Spleen (tissue), 13 donors: ENCODE measurements at places on chromosomes 5 and 9.

DNA sequence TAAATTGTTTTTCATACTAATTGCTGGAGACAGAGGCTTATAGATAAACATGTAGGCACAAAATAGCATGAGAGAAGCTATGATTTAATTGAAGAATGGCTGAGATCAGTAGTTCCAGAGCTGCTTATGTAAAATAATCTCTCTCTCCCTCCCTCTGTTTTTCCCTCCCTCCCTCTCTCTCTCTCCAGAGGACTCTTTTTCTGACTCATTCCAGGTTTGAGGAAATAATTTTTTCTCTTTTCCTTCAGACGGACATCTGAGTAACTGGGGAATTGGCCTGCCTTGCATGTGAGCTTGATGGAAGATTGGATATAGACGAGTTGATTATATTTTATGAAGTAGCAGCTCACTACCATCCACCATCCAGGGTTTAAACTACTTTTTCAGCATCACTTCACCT is 35.5 kb downstream of the KCTD16 start:
- DNase-seq, result no peak

GRCh38 chr5:76679231-76679630 is 36.7 kb upstream of the F2R start:
- no peak for DNase-seq

DNA sequence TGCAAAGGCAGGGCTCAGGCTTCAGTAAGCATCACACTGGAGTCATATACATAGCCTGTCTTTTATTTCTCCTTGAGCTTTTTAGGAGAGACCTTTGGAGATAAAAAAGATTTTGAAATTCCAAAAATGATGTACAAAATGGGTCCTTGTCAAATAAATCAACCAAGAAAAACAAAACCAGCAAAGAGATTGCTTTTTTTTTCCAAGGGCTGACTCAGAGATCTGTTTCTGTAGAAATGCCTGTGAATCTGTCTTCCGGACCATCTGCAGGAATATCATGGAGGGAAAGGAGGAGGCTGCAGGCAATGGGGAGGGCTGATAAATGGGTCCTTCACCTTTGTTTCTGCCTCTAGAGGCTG is 77.4 kb downstream of the SLIT3 start:
- no peak for DNase-seq

DNA sequence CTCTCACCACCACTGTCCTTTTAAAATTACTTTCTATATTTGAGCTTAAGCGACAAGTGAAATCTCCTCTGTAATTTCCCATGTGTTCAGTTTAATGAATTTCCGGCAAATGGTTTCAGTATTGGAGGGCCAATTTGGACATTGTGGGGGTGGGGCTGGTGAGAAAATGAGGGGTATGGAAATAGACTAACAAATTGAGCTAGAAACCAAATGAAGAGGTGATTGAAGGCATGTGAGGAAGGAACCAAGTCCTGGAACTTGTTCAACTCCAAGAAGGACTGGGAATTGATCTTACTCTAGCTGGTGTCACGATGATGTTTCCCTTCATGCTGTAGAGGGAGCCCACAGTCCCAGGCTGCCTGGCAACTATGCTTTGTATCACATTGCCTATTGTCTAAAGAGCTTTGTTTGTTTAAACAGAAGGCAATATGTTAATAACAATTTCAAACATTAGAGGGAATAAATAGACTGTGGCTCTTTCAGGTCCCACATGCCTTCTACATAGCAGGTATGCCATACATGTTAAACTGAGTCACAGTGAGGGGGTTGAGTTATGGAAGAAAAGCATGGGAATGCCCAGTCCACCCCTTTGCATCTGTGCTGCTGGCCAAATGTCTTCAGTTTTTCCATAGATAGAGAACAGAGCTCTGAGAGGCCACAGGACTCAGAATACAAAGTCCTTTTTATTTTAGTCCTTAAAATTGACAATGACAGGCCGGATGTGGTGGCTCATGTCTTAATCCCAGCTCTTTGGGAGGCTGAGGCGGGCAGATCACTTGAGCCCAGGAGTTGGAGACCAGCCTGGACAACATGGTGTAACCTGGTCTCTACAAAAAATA is 25.0 kb upstream of the MATR3 start:
- DNase-seq, result no peak

DNA sequence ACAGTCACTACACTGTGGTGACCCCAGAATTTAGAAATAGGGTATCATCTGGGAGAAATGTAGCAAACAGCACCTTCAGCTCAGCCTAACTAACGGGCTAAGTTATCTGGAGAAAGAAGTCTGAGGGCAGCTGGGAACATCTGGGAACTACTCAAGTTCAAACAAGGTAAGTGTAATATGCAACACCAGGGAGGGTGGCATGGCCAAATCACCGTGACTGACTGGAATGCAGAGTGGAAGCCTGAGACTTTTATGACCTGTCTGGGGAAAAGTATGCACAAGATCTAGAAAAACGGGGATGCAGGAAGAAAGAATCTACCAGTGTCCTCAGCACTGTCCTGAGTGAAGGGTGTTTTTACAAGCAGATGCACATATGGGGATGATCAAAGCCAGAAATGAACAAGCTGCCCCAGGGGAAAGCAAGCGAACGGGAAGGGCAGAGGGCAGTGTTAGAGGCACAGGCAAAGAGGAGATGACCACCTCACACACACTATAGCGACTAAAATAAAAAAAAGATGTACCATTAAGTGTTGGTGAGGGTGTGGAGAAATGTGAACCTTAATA is 59.9 kb downstream of the SERINC5 start:
- no peak for DNase-seq

GRCh38 chr5:88883059-88883835 is at the start of gene MEF2C:
Gene MEF2C, minus strand, starts transcription at chr5:88883184. Its CDS starts 59,396 bp downstream, at chr5:88823788.
- peak; percentile 91 for DNase-seq

DNA sequence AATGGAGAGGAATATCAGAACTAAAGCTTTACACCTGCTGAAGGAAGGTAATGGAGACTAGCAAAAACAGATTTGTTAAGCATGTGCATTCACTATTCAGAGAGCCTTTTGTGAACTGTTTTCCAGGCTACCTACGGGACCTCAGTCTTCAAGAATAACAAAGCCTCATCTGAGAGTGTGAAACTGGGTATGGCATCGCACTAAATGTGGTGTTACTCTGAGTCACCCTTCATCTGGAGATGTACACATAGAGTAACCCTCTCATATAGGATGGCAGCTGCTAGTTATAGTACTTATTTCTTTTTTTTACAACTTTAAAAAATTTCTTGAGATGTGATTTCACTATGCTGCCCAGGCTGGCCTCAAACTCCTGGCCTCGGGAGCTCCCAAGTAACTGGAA is 306.8 kb downstream of the ZNF608 start:
- DNase-seq, result no peak

- no peak for DNase-seq
Observed at GRCh38 chr9:5786370-5787127, 46.4 kb downstream of the ERMP1 start.

- no peak for DNase-seq
Observed at GRCh38 chr5:112669328-112669963, 68.2 kb upstream of the APC start.

DNA sequence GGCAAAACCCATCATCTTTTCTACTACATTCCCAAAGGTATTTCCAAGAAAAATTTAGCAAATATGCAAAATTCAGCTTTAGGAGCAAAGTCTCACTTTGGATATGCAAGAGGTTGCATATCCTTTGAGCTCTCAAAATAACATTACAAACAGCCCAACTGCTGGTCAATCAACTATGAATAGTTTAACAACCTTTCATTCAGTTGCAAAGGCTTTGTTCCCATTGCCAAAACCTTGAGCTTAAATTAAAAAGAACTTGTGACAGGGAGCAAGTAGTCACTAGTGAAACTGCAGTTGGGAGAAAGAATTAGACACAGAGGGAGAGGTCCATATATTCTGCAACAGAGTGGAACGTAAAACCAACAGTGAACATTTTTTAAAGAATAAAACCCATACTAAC is 8.8 kb downstream of the ZNF608 start:
- no peak for DNase-seq

DNA sequence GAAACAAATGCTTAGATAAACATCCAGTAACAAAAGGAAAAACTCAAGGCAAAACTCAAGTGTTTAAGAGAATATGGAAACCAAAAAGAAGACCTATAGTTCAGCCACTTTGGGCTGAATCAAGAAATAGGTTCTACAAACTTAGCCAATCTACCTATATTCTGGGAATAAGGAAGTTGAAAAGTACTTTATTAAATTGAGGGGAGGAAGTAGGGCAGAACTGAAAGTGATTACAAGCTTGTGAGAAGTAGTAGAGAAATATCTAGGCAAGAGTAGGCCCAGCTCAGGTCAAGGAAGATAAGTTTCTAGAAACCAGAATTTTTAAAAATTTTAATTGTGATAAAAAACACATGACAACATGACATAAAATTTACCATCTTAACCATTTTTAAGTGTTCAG is 384.8 kb upstream of the PCSK5 start:
- DNase-seq, result no peak

- peak; percentile 82 for DNase-seq
Observed at GRCh38 chr5:116947691-116948528, 373.3 kb upstream of the SEMA6A start.

DNA sequence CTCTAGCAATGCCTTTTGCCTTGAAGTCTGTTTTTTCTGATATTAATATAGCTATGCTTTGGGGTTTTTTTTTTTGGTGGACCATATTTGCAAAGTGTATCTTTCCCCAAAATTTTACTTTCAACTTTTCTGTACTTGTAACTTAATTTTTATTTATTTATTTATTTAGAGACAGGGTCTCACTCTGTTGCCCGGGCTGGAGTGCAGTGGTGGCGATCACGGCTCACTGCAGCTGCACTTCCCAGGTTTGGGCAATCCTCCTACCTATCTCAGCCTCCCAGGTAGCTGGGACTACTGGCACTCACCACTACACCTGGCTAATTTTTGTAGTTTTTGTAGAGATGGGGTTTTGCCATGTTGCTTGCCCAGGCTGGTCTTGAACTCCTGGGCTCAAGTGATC is 20.8 kb downstream of the PRRT1B start:
- no peak for DNase-seq

DNA sequence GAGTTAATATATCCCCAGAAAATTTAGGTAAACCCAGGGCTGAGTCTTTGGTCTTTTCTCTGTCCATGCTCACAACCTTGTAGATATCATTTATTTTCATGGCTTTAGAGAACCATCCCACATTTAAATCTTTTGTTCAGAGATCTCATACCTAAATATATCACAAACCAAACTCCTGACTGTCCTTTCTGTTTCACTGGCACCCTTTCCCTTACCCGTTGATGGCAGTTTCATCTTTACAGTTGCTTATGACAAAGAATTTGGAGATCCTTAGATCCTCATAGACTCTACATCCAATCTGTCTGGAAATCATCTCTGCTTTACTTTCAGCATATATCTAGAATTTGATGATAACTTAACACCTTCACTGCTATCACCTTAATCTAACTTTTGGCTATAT is 19.2 kb downstream of the RNF180 start:
- DNase-seq, result no peak

GRCh38 chr5:175836737-175837136 is 34.6 kb upstream of the CPLX2 start:
- DNase-seq, result no peak

- DNase-seq, result peak; percentile 77
Observed at GRCh38 chr5:32713770-32714381, 2.8 kb downstream of the NPR3 start.
